Stimulated activated effector memory CD8-positive, alpha-beta T cell treated with anti-CD3 and anti-CD28 coated beads, Interleukin-12 subunit alpha, Interleukin-12 subunit beta, amount 100 ng/mL, for 72 hours (primary cell): ENCODE measurements at places on chromosomes 1 and 21.

GRCh38 chr1:25740071-25740470 is 59.9 kb upstream of the SELENON start:
- no peak for DNase-seq

DNA sequence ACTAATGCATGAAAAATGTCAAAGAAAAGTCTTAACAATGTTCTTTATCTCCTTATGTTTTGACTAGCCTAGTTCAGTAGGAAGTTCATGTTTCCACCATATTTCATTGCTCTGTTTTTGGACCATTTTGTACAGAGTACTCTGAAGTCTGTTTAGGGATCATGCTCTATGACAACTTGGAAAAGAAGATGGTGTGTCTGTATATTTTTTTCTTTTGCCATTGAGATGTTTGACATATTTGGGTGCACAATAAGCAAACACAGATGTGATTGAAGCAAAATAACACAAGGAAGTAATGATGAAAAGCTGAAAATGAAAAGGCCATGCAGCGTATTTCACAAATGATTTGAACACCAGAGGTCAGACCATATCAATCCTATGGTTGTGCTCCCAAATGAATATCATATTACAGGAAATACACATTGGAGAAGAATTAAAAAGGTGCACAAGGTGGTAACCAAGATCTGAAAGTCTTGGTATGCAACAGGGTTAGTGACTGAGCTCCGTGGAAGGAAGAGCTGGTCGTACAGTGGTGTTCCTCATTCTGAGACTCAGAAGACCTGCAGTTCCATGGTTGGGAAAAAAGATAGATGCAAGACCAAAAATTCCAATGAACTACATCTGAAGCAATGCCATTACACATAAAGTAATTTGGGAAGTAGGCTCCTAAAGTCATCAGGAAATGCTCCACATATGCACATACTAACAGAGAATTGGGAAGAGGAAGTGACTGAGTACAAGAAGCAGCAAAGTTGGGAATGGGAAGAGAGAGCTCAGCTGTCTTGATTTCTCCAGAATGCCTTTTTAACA is 463.5 kb downstream of the LMO4 start:
- DNase-seq, result no peak

DNA sequence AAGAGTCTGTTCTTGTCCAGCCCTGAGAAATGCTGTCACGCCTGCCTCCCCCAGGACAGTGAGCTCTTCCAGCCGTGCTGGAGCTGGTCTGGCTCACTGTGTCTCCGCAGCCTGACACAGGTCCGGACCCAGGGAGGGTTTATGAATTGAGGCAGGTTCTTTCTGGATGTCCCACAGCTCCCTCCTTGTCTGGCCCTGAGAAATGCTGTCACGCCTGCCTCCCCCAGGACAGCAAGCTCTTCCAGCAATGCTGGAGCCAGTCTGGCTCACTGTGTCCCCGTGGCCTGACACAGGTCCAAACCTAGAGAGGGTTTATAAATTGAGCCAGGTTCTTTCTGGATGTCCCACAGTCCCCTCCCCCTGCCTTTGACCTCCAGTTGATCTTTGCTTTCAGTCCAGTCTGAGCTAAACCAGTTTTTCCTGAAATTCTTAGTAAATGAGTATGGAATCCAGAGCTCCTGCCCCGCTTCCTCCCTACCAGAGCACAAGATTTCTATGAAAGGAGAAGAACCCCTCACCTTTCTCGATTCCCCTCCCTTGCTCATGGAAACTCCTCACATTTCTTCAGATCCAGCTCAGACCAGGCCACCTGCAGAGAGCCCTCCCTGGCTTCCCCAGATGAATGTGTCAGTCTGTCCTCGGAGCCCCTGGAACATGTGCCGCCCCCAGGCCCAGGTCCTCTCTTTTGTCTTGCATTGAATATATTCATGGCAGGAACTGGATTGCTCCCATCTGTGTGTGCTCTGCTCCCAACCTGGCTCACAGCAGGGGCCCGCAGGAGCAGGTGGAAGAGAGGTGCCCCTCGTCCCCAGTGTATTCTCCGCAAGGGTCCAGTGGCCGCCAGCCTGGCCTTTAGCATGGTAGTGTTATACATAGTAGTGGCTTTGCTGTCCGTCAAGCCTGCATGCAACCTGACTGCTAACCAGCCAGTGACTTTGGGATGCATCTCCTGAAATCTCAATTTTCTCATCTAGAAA is 116.3 kb downstream of the EPHB2 start:
- DNase-seq, result no peak

GRCh38 chr1:167442142-167442848 is 76.0 kb downstream of the CD247 start:
- DNase-seq, result peak; percentile 90

GRCh38 chr1:94651076-94651475 is 109.5 kb upstream of the F3 start:
- no peak for DNase-seq

DNA sequence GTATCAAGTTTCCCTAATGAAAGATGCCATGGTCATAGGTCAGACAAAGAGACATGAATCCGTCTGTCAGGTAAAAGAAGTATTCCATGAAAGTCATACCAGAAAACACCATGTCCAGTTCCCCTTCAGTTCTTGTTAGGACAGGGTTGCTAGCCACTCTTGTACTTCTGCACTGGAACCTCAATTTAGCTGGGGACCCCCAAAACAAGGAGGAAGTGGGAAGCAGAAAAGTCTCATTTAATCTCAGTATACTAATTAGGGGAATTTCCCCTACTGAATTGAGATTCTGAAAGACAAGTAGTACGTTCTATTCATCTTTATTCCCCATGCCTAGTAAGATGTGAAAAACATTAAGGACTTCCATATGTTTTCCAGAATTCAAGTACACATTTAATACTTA is 1289.9 kb upstream of the B3GALT2 start:
- DNase-seq, result no peak

- DNase-seq, result no peak
Observed at GRCh38 chr1:180130651-180131050, 24.0 kb upstream of the QSOX1 start.

GRCh38 chr1:41056907-41057306 is 35.4 kb upstream of the SLFNL1 start:
- DNase-seq, result no peak

GRCh38 chr1:16017461-16018303 is at the start of gene HSPB7:
HSPB7 (minus strand) TSS chr1:16018043; CDS start chr1:16017963, 80 bp downstream.
- DNase-seq, result no peak

DNA sequence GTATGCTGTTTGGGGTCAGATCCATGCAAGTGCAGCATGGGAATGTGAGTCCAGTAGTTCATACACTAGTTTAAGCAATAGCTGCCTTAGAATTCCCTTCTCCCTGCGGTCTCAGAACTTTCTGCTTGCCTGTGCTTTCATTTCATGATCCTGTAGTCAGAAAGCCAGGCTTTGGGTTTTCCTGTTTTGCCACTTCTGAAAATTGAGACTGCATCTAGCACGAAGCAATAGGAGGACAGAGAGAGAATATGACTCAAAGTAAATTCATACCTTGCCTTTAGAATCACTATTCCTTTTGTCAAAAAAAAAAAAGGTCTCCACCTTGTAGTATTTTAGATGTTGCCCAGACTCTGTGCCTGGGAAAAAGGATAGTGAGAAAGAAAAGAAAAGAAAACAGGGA is 161.2 kb upstream of the SNX7 start:
- DNase-seq, result no peak

GRCh38 chr1:54428837-54429518 is 22.8 kb upstream of the SSBP3 start:
- DNase-seq, result no peak

- no peak for DNase-seq
Observed at GRCh38 chr1:7455796-7456721, 315.0 kb upstream of the VAMP3 start.

- no peak for DNase-seq
Observed at GRCh38 chr1:221634606-221635005, 107.3 kb downstream of the DUSP10 start.

DNA sequence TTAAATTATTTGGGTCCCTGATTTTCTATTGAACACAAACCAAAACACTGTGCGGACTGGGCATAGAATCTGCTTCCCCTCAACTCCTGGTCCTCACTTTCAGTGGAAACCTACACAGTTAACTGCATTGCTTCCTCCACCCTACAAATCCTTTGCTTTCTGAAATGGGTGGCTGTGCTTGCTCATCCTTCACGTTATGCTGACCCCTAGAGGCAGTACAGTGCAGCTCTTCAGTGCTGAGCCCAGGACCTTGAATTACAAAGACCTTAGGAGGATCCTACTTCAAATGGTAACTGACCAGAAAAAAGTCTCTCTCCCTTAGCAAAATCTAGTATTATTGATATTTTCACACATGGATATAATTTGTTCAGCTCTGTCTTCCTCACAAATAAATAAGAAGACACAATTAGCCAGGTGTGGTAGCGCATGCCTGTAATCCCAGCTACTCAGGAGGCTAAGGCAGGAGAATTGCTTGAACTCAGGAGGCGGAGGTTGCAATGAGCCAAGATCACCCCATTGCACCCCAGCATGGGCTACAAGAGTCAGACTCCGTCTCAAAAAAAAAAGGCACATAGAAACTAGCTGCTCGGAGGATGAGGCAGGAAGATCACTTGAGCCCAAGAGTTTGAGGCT is 63.4 kb upstream of the L1TD1 start:
- DNase-seq, result no peak

DNA sequence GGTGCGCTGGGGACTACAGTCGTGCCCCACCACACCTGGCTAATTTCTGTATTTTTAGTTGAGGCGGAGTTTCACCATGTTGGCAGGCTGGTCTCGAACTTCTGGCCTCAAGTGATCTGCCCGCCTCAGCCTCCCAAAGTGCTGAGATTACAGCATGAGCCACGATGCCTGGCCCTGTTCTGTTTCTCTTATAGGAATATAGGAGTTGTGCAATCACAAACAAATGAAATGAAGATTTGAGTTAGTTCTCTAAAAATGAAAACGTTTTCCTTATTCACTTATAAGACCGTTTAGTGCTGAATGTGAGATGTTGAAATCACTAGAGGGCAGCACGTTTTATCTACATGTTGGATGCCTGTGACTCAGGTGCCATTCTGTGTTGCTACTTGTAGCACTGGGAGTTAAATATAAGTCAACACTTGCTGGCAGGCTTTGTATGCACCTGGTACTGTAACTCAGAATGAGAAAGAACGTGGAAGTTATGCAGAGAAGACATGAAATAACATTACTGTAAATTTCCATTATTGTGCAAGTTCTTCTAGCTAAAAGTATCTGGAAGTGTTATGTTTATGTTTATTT is 45.8 kb downstream of the MIGA1 start:
- no peak for DNase-seq

- no peak for DNase-seq
Observed at GRCh38 chr1:9391620-9392019, 98.9 kb downstream of the SPSB1 start.

DNA sequence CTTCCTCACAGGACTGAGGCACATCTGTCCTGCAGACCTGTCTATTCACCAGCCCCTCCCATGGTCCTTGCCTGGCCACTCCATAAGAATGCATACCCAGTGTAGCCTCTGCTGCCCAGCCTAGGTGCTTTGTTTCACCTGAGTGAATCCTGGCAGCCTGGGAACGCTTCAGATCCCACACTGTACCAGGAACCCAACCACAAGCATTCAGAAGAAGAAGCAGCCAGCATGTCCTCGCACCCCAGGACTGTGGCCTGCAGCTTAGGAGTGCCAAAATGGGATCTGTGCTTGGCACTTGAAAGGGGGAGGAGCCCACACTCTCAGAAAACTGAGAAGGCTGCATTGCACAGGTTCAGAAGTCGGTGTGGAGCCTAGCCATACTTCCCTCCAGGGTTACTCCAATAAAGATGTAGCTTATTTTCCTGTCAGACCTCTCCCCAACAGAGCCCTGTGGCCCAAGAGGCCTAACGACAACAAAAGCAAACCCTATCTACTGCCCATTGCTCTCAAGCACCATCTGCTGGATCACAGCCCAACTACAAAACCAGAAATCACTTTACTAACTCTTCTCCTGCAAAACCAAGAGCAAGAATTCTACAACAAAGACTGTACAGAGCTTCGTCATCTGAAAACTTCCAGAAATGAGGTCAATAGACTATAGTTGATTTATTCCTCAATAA is 923.1 kb upstream of the NEGR1 start:
- no peak for DNase-seq

DNA sequence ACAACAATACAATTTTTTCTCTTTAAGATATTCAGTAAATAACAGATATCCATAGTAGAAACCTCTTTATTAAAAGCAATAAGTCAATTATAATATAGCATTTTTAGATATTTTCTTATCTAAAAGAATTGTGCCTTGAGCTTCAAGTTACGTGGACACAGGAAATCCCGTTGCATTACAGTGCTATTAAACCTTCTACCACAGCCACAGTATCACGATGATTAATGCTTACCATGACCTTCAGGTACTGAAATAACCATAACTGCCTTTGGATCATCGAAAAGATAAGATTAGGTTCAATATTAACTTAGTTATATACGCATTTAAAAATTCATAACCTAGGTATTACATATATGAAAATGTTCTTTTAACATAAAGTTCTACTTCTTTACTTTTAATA is 17.9 kb downstream of the B3GALNT2 start:
- DNase-seq, result no peak

DNA sequence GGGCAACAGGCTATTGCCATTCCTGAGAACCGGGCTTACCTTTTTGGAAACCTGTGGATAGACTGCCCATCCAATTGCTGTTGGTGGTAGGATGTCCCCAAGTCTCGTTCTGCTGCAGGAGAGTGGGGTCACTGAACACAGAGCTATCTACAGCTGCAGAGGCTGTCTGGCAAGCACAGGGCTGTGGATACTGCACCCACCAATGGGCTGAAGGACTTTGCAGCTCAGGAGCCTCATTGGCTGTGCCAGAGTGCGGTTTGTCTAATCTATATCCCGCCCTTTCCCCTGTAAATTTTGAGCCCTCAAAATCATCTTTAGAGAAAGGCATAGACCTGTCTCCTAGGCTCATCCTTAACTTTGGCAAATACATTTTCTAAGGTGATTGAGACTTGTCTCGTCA is 15.3 kb downstream of the RNF187 start:
- no peak for DNase-seq

- DNase-seq, result no peak
Observed at GRCh38 chr1:239263801-239264200, 122.6 kb upstream of the CHRM3 start.

DNA sequence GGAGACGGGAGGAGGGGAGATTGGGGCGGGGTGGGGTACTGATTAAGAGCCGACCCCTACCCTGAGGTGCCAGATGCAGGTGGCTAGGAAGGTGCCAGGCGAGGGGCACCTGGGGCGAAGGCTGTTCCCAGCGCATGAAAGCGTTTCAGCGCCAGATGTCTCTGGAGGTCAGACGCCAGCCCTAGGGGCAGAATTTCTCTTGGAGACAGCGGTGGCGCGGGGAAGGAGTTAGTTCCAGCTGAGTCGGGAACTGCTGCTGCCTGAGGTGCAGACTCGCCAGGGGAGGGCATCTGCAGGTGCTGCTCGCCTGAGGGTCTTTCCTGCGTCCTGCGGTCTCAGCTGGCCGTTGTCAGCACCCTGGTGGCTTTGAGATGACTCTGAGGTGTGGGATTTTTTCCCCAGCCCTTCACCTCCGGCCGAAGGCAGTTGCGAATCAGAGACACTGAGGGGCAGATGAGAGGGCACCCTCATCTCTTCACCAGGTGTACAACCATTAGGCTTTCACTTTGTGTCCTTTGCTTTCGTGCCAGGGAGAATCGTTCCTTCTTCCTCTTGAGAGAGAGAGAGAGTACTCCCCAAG is 539 bp downstream of the CGN start:
- DNase-seq, result no peak

- DNase-seq, result no peak
Observed at GRCh38 chr1:84611091-84611490, 36.9 kb upstream of the CTBS start.
